Non-pigmented ciliary epithelial cell (primary cell): ENCODE measurements at places on chromosomes 1 and 21.

- DNase-seq, result no peak
Observed at GRCh38 chr1:6918186-6918924, 133.1 kb downstream of the CAMTA1 start.

GRCh38 chr1:161706482-161707347, at the start of gene FCRLA:
FCRLA (plus strand) TSS chr1:161707229; CDS start chr1:161707265, 36 bp downstream.
- DNase-seq, result peak; percentile 89

DNA sequence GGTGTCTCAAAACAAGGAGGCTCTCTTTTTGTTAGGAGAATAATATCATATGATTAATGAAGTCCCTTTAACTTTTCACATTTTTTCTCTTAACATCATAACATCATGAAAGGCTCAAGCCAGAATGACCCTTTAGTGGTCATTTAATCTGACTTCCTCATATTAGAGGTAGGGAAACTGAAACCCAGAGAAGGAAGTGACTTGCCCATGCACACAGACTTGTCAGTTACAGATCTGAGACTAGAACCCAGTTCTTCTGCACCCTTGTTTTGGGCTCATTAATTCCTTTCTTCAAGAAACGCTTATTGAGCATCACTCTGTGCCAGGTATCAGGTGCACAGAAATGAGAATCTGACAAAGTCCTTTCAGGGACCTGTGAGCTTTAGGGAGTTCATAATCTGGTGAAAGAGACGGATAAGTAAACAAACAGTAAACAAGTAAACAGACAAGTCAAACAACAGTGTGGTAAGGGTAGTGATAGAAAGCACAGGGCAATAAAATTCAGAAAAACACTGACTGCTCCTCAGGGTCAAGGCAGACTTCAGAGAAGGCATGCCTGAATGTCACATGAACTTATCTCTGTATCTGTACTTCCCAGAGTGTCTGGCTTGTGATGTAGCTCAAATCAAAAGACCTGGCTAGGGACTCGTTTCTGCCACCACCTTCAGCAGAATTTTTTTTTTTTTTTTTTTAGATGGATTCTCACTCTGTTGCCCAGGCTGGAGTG, 38.3 kb upstream of the OSBPL9 start:
- DNase-seq, result no peak

- no peak for DNase-seq
Observed at GRCh38 chr21:45413922-45414321, 9.0 kb downstream of the COL18A1 start.

DNA sequence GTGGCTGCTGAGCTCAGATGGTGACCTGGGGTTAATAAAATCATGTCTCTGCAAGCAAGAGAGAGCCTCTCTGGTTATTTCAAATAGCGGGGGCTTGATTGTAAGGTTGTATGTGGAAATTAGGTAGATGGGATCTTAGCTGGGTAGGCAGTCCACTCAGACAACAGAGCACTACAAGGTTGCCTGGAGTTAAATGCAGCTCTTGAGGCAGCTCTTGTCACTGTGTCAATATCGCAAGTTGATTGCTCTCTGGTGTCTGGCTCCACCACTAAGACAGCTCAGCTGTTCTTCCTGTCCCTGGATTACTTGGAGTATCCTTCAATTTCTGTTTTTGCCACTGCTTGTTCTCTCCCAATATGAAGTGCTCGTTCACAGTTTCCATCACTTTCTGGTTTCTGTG, 93.8 kb downstream of the C21orf91 start:
- no peak for DNase-seq

GRCh38 chr1:245188403-245188802, 33.6 kb downstream of the KIF26B start:
- DNase-seq, result no peak

- no peak for DNase-seq
Observed at GRCh38 chr1:147771226-147772125, 11.1 kb upstream of the GJA5 start.

- peak; percentile 83 for DNase-seq
Observed at GRCh38 chr1:178093494-178093950, 382 bp upstream of the RASAL2 start.

DNA sequence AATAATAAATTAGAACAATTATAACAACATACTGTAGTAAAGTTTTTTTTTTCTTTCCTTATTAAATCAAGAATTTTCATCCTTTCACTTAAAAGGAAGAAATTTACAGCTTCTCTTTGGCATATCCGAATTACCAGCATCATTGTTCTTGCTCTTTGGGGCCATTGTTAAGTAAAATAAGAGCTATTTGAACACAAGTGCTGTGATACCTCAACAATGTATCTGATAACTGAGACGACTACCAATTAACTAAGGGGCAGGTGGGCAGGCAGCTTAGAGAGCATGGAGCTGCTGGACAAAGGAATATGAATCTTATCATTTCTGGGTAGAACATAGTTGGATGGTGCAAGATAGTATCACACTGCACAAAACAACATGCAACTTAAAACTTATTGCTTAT, 719.9 kb upstream of the TMPRSS15 start:
- DNase-seq, result no peak

DNA sequence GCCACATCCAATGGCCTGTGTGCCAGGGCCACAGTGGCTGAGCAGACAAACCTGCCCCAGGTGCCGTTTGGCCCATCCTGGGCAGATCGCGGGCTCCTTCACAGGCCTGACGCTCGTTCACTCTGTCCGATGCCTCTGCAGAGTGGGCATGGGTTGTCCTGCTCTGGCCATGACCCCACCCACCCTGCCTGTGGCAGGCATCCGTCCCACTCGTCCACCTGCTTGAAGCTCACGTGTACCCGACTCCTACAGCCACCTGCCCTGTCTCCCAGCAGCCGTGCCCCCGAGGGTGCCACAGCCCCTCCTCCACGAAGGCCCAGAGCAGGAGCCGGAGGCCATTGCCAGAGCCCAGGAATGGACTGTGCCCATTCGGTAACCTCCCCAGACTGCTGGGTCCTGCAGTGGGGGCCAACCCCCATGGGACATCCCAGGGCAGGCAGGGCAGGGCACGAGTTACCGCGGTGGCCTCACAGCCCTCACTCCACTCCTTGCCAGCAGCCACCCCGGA, 41.9 kb downstream of the TRIM11 start:
- no peak for DNase-seq
